ENCODE measurements at places on chromosomes 5 and 9.

GRCh38 chr5:106020894-106021293 is 1649.8 kb downstream of the EFNA5 start:
- DNase-seq: no peak

DNA sequence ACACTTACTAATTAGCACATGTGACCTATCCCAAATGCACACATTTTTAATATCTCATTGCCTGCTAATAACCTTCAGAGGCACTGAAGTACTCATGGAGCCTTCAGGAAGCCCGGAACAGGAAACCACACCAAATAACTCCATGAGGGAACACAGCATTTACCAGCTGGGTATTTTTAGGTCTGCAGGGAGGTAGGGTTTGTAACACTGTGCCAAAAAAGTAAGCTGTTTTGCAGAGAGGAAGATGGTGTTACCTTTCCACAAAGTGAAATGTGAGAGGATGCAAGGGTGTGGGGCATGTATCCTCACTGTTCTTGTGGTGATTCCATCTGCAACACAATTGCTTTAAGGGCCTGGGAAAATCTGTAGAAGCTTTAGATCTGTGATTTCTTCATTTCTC is 64.4 kb downstream of the NUDT12 start:
- DNase-seq: no peak

- DNase-seq: no peak
Observed at GRCh38 chr5:66680804-66681203, 84.6 kb downstream of the MAST4 start.

DNA sequence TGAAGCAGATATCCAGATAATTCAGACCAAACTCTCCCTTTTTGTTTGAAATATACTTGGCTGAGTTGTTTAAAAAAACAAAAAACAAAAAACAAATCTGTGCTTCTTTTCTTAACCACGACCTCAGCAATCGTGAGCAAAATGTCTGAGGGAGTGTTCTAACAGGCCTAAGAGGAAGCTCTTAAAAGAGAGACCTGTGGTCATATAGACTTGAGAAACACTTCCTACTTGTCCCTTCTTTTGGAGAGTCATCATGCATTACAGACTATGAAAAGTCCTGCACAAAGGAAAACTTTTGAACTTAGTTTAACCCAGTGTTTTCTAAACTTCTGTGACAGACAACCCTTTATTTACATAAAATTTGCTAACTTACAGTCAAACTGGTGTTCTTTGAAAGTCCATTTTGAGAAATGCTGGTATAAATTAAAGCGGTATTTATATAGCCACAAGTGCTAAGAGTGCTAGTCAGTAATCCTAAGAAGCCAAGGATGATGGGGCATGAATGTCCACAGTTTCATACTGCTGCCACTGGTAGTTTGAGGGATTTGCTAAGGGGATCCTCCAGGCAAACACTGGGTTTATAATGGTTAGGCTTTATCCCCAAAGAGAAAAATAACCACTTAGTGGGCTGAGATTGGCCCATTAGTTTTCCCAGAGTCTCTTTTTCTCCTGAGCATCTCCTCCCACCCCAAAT is 199.8 kb downstream of the LRRC70 start:
- DNase-seq: no peak

- no peak for DNase-seq
Observed at GRCh38 chr9:128365525-128365924, 5.6 kb upstream of the URM1 start.

- peak; percentile 38 for DNase-seq
Observed at GRCh38 chr9:113228130-113228665, 6.9 kb downstream of the SLC31A1 start.

Measured in central memory CD4-positive, alpha-beta T cell (primary cell).